Fibroblast of skin of right quadriceps (primary cell): ENCODE measurements at places on chromosomes 4 and X.

- no peak for DNase-seq
Measured at GRCh38 chrX:2817036-2817435, 11.7 kb upstream of the GYG2 start.

GRCh38 chrX:23664496-23664895, 2.8 kb upstream of the PRDX4 start:
- no peak for DNase-seq

DNA sequence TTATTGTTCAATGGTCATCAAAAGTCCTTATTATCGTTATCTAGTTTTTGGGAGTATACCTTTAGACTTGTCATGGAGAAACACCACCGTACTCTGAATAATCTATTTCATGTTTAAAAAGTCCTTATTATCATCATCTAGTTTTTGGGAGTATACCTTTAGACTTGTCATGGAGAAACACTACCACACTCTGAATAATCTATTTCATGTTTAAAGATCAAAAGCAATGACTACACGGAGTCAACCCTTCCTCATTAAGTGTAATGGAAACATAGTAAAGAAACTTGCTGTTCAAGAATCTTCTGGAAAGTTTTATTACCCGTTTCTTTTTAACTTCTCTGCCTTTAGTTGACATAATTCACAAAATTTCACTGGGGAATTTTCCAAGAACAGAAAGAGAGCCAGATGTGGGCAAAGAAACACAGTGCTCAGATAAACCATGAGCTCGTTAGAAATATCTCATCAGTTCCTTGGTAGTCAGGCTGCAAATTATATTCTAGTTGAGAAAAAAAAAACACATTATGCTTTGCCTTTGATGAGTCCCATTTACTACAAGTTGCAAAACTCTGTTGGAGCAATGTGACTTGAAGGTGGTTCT, 158.8 kb downstream of the AFAP1 start:
- no peak for DNase-seq

DNA sequence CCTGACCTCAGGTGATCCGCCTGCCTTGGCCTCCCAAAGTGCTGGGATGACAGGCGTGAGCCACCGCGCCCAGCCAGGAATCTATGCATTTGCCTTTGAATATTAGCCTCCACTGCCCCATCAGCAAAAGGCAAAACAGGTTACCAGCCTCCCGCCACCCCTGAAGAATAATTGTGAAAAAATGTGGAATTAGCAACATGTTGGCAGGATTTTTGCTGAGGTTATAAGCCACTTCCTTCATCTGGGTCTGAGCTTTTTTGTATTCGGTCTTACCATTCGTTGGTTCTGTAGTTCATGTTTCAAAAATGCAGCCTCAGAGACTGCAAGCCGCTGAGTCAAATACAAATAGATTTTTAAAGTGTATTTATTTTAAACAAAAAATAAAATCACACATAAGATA, 44.2 kb upstream of the SHOX start:
- DNase-seq, result peak; percentile 11

GRCh38 chrX:46310815-46311497, 234.3 kb downstream of the ZNF674 start:
- no peak for DNase-seq

- no peak for DNase-seq
Measured at GRCh38 chrX:155876704-155877103, 4.4 kb upstream of the VAMP7 start.

DNA sequence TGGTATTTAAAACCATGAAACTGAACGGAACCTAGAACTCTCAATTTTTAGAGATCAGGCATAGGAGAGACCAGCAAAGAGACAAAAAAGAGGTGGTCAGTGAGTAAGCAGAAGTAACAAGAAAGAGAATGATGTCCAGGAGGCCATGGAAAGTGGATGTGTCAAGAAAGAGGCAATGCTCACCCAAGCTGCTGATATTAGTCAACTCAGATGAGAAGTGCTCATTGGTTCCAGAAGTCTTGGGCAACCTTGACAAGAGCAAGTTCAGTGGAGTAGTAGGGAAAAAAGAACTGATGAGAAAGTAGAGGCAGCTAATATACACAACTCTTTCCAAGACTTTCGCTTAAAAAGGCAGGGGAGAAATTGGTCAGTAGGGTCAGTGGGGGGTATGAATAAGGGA, 23.0 kb upstream of the CCDC149 start:
- no peak for DNase-seq

- no peak for DNase-seq
Measured at GRCh38 chrX:12052109-12052508, 86.2 kb upstream of the FRMPD4 start.

DNA sequence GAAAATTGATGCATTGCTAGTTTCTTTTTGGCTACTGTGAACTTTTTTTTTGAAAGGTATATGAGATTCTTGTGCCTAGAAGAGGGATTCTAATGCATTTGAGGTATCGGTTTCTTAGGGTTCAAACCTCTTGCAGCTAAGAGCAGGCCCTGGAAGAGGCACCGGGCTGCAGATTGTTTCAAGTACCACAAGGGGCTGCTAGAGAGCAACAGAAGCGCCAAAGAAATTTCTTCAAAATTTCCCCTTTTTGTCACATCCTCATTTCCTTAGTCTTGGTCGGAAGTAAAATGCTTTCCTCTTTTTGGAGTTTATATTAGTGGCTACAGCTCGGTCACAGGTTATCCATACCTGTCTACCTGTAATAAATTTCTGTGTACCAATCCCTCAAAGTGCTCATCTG, 89.8 kb downstream of the PDGFRA start:
- DNase-seq, result peak; percentile 45
